ENCODE measurements at places on chromosomes 1 and 21.
A peak's percentile ranks its signal among the peaks of the same experiment; 100 is the strongest.

DNA sequence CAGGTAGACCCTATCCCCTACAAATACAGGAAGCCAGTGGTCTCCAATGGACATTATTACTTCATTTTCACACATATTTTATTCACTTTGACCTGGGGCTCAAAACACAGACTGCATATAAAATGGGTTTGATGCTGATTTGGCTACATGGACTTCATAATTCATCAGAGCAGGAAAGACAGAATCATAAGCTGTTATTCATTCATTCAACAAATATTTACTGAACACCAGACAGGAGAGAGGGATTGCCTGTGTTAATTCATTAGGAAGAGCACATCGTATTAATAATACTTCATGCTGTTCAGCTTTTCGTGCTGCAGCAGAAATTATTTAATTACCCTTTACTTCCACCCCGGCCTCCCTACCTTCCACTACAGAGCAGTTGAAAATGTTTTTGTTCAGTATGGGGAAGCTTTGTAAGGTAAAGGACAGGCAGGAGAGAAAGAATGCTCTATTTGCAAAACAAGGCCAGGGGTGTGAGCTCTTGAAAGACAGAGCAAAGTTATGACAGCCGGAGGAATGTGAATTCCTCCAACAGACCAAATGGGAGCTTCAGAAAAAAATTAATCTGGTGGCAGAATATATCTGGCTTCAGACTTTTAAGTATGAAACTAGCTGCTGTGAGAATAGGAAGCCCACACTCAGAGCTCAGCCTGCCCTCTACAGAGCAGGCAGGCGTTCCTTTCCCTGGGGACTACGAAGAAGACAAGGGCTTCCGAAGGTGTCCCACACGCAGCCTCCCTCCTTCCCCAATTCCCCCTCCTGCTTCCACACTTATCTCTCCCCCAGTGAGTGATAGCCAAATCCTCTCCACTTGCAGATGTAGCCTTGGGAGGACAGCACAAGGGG, 58.0 kb downstream of the MDM4 start:
- DNase-seq = no peak

GRCh38 chr1:2323451-2323974, 67.8 kb downstream of the MORN1 start:
- DNase-seq = no peak

DNA sequence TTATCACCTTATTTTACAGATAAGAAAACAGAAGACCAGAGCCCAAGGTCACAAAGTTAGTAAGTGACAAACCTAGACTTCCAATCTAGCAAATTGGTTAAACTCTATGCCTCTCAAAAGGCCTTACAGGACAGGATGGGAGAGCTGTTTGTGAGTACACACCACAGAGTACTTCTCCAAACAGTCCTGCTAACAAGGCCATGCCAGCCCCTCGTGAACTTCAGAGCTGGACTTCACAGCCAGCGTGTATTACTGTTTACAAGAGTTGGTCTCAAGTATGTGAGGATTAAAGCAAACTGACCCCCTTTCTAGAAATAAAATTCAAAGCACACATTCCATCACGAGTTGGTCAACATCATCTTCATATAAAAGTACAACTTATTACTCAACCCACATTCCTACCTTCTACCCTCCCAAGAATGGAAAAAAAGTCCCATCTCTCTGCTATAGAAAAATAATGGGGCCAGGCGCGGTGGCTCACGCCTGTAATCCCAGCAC, 19.8 kb upstream of the UBR4 start:
- DNase-seq = no peak

DNA sequence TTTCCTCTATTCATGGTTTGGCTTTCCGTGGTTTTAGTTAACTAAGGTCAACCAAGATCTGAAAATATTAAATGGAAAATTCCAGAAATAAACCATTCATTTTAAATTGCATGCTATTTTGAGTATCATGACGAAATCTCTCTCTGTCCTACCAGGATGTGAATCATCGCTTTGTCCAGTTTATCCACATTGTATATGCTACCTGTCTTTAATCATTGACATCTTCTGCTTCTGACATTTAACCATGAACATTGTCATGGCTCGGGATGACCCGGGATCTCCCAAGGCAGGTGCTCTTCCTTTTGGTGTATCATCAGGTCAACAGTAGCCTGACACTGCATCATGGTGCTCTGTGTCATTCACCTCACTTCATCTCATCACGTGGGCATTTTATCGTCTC, 125.5 kb upstream of the HNRNPU start:
- no peak for DNase-seq

DNA sequence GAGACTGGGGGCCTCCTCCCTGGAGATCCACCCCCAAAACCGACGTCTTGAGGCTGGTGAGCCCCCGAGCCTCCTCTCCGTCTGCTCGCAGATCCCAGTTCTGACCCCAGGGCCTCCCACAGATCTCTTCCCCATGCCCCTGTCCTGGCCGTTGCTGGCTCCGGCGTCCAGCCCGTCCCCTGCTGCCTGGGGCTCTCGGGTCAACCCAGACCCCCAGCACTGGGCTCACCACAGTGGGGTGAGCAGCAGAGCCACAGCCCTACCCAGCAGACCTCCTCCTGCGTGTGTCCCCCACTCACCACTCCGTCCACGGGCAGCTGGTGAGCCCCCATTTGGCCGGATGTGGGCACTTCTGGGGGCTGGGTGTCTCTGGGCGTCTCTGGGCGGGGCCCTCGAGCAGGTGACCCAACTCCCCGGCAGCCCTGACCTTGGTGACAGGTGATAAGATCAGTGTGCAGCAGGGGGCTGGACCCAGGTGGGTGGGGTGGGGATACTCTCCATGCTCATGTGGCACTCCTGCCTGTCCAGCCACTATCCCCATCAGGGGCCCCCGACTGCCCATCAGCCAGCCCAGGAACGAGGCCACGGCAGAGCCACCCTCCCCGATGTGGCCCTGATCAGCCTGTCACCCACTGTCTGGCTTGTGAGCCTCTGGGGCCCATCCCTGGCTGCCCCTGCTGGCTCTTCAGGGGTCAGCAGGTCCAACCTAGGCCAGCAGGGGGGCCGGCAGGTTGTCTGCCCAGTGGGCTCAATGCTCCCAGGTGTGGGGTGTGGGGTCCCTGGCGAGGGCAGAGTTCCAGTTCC, 709 bp downstream of the TNFRSF14 start:
- peak; percentile 9 for DNase-seq

- DNase-seq = no peak
Observed at GRCh38 chr1:20604678-20605077, 15.8 kb downstream of the CDA start.

DNA sequence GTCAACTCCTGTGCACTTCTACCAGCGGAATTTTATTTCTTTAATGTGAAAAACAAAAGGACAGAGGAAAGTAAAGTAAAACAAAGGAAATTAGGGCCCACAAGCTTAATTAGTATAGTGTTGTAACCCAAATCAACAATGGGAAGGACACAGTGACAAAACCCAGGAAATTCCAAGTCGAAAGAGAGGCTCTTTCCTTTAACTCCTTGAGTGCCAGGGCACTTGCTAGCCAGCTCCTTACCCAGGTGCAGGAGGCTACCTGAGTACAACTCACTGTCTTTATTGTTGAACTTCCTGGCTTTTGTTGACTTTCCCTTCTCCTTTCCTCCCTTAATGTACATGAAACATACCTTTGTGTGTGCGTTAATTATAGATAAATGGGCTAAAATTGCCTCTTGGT, 55.0 kb downstream of the PEX14 start:
- DNase-seq = no peak
